Transverse colon (tissue), 4 donors: ENCODE measurements at places on chromosomes 11 and 22. TPM values are rescaled to one million over a fixed set of nuclear protein-coding genes. Genes with fewer than 3 reads are reported as not detected.

GRCh38 chr11:64206457-64207255, at the start of gene FERMT3:
FERMT3 (plus strand) TSS chr11:64206721; CDS start chr11:64207365, 644 bp downstream.
- DNase-seq, result peak; percentile 90

GRCh38 chr11:5665051-5665570, 19.8 kb downstream of the TRIM5 start:
- DNase-seq, result no peak

DNA sequence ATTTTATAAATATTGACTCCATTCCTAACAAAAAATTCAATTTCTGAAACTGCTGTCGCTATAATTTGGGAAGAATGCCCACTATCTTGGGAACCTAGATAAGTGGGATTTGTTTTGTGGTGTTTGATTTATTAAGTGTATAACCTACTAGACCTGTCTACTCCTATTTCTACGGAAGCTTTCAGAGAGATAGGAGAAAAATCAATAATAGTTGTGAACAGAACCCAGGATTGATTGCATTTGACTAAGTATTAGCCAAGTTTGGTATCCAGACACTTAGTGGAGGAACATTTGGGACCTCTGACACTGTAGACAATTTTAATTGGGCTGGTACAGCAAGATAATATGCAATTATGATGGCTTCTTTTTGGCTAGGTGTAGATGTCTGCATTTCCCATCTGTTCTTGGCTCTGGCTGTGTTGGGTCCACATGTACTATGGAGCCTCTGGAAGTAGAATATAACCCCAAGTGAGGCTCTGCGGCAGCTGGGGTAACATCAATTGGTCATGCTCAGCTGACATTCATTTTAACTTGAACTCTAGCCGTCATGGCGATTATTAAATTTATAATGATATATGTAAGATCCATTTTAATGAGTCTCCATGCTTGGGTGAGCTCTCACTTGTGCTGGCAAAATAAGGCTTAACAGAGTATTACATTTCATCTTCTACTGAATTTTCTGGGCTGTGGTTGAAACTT, 111.5 kb upstream of the E2F8 start:
- no peak for DNase-seq

- no peak for DNase-seq
These were observed 44.4 kb downstream of the RAB30 start for GRCh38 chr11:83027289-83027688.

GRCh38 chr11:116835042-116835772, 2.2 kb downstream of the APOA1 start:
- DNase-seq, result no peak

DNA sequence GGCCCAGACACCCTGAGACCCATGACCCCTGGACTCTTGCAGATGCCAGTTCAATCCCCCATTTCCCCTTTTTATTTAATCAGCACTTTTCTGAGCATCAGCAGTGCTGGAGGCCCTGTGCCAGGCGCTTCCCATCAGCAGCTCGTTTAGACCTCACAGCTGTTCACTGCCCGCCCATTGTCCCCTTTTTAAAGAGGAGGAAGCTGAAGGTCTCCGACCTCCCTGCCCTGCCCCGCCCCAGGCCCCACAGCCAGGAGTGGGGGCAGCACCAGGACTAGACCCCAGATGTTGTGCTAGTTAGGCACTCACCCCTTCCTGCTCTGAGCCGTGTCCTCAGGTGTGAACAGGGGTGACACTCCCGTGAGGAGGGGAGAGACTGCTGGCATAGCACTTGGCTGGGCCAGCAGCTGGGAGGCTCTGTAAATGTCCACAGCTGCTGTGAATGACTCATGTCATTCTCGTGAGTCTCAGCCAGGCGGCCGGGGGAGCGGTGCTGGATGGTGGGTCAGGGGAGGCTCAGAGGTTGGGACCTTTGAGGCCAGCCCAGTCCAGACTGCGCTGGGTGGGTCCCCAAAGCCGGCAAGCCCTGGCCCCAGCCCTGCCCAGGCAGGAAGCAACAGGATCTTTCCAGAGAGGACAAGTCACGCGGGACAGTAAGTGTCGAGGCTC, 19.9 kb downstream of the EMID1 start:
- peak; percentile 33 for DNase-seq

The KBTBD4 gene
- 19.1 TPM for total RNA-seq

- DNase-seq, result no peak
These were observed 153.3 kb downstream of the SWAP70 start for GRCh38 chr11:9817191-9817590.

- DNase-seq, result no peak
These were observed 5.8 kb downstream of the RPS19BP1 start for GRCh38 chr22:39526736-39527171.

The LRRC56 gene
- total RNA-seq, result 2.3 TPM

DNA sequence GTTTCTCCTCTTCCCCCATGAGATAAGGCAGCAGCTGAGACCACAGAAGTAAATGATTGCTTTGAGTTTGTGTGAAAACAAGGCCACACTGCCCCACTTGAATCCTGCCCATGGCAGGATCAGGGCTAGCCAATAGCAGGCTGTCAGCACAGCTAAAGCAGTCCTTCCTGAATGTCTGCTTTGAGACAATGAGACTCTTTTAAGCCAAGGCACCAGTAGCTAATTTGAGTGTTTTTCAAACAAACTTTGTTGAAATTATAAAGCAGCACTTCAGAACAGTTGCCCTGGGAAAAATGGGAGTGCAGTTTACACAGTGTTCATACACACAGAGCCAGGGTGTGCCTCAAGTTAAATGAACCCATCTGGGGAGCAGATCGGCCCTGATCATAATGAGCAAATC, 103.5 kb upstream of the OR5AK2 start:
- peak; percentile 53 for DNase-seq

The OR52N1 gene
- not detected for total RNA-seq

The NCF4 gene
- 9.4 TPM for total RNA-seq

The FOLH1 gene
- not detected for total RNA-seq

GRCh38 chr11:45165386-45165785, 18.9 kb downstream of the PRDM11 start:
- DNase-seq, result no peak

GRCh38 chr11:9834291-9834690, 170.4 kb downstream of the SWAP70 start:
- no peak for DNase-seq

DNA sequence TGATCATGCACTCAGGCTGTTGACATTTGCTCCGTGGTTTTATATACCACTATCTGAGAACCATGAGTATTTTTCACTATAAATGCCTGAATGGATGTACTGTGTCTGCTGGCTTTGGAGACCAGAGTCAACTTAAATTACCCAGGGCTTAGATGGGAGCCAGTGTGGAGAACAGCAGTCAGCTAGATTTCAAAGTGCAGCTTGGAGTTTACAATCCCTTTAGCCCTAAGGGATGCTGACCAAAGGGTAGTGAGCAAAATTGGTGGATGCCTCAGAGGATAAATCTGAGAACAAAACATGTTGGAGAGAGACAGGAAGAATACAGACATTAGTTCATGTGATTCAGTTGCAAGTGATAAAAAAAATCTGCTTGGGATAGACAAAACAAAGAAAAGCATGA, 327.5 kb downstream of the C11orf87 start:
- DNase-seq, result no peak

The CHST1 gene
- 1.9 TPM for total RNA-seq

DNA sequence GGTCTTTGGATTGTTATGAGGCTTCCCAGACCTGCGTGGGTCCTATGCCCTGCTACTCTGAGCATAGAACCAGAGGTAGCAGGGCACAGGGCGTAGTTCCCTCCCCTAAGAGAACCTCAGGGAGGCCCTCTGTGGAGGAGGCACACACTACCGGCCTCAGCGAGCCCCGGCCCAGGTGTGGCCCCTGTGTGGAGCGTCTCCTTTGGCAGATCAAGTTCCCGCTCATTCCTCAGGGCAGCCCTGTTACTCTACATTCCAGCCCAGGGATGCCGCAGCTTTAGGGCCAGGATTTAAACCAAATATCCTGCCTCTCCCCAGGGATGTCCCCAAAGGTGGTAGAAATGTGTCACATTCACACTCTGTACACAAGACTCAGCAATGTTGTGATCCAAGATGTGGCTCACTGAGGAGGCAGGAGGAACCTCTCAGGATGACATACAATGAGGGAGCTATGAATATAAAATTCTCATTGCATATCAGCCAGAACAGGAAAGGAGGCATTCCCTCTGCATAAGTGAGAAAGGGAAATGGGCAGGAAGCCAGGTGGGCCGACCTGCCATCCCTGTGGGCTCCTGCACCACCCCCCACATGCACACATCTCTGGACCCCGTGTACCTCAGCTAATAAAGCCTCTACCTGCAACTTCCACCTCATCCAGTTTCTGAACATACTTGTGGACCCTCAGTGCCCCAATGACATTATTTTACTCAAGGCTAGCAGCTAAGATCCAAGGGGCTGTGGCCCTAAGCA, 131.9 kb upstream of the TEAD1 start:
- DNase-seq, result no peak

DNA sequence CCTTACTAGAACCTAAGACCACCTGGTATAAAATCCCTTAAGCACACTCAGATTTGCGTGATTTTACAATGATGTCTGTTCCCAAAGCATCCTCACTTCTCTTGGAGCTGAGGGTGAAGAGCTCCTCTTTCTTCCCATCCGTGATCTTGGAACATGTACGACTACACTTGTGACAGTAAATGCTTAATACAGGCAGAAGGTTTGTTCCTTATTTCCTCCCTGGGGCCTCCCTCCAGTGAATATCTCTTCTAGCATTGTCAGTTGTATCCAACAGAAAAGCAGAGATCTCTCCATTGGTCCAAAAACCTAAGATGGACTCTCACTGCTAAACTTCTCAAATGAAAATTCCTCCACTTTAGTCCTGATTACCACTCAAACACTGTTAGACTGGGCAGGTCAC, 103.6 kb upstream of the VPREB1 start:
- no peak for DNase-seq

DNA sequence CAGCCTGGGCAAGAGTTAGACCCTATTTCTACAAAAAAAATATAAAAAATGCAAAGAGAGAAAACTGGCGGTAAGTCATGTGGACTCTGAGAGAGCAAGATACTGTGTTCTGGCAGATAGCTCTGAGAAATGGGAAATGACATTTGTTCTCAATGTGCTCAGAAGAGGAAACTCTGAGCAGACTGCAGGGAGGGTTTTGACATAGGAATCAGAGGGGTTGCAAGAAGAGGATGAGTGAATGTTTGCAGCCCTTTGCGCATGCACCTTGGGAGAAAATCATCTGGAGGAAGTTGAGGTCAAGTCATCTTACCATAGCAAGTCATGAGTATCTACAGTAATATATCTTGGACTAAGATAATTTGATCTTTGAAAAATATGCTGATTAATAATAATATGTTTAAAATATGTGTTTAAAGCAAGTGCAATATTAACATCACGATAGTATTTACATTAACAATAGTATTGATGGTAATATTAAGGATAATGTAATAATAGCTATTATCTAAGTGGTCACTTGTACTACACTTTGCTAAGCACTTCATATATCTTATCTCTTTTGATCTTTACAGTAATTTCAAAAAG, 2.6 kb downstream of the ACER3 start:
- DNase-seq, result peak; percentile 21

DNA sequence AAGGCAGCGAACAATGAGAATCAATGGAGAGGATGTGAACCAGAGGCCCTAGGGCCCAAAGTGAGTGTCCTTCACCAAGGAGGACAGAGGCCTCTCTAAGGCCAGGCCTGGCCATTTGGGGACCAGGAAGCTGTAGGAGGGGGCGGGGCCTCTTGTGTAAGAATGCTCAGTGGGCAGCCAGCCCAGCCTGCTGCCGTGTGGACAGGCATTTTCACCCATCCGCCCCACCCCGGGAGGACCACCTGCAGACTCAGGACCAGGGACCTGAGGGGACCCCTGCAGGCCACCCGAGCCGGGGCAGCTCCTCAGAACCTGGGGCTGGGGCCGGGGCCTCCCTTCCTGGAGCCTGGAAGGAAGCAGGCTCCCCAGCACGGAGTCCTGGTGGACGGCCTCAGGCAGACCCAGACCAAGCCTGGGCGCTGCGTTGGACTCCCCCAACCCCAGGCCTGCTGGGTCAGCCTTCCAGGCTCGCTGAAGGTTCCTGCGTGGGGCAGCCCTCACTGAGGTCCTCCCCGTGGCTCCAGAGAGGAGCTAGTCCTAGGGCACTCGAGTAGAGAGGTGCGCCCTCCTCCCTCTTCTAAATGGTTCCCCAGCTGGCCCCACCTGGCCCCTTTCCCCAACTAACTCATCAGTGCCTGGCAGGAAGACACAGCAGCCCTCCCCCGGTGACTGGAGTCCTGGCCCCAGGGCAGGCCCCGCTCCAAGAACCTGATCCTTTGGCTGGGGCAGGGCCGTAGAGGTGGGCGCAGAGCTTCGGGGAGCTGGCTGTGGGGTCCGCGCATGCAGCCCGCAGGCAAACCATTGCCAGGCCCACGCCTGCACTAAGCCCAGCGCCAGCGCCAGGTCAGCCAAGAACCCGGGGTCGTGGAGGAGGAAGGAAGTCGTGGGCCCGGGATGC, 1.5 kb upstream of the TRABD start:
- peak; percentile 75 for DNase-seq

The MRGPRF gene
- total RNA-seq, result 119 TPM

- no peak for DNase-seq
These were observed 83.3 kb downstream of the ZC3H12C start for GRCh38 chr11:110176366-110177085.

The KCNE3 gene
- total RNA-seq, result 0.80 TPM

The BBOX1 gene
- not detected for total RNA-seq

The OR52I1 gene
- total RNA-seq, result not detected

DNA sequence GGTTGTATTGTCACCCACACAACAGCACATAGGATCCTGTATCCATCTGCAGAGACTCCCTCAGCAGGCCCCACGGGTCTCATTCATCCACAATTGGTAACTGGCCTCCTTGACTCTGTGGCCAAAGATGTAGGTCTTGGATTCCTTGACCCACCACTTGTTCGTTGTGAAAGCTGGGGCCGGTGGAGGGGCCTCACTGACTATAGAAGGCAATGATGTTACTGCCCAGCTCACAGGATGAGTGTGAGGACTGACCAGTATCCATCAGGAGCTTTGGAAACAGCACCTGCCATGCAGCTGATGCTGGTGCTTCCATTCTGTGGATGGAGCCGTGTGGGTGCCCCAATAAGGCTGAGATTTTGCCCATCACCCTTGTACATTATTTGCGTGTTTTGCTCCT, 615.7 kb downstream of the BRD1 start:
- no peak for DNase-seq

The PYGM gene
- 1.2 TPM for total RNA-seq

DNA sequence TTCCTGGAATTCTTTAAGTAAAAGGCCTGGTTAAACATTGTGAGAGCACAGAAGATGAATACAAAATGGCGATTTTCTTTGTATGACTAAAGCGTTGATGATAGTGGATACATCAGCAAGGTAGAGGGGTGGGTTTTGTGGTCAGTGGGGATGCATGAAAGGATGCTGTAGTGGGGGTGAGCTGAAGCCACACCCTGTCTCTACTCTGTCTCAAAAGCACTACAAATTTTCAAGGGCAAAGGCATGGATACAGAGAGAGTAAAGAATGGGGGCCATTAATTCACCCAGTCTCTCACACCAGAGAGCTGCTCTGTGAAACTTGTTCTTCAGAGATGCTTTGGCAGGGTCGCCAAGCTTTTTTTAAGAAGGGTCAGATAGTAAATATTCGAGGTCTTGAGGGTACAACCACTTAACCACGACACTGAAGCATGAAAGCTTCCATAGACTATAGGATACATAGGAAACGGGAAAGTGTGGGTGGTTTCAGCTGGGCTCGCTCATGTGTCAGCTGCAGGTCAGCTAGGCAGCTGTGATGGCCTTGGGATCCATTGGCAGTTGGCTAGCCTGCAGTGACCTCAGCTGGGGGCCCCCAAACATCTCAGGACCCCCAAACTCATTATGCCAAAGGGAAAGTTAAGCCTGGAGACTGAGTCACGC, 8.3 kb downstream of the TMEM138 start:
- no peak for DNase-seq
